ENCODE measurements at places on chromosomes 11 and 22.

DNA sequence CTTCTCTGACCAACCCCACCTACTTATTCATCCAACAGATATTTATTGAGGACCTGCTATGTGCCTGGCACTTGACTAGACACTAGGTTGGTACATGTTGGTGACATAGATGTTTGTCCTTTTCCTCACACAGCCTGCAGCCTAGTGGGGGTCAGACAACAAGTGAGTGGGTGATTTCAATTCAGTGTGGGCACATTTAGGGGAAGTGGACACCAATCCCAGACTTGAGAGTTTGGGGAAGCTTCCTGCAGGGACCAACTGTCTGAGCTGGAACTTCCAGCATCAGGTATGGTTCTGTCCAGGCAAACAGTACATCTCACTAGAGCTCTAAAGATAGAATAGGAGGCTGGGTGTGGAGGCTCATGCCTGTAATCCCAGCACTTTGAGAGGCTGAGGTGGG lies 5.8 kb upstream of the BCL9L start:
- DNase-seq = no peak

DNA sequence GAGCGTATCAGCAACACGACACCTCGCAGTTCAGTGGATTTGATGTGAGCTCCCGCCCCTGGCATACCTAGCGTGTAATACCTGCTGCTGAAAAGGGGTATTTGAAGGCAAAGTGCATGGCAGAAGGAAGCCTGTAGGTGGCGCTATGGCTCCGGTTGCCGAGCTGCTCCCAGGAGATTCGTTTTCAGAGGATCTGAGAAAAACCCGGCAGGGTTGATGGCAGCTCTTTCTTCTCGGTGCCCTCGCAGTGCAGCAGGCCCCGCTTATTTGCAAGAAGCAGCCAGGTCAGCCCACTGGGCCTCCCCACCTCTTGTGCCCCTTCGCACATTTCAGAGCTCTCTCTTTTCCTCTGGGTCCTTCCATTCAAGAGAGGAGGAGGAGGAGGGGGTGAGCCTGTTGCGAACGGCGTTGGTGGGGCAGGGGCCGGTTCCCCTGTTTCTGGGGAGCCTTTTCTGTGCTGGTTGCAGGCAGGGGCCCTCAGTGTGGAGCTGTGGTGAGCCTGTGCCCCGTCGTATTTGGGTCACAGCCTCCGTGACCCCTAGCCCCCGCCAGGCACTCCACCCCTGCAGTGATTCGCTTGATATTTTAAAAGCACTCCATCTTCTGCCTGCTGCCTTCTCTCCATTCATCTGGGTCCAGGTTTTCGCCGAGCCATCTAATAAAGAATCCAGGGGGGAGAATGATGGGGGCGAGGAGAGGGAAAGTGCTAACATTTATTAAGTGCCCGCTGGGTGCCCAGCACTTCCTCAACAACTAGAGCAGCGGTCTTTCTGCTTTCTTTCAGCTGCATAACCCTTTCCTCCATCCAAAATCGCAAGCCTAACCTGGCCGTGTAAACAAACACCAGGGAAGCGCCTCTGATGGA lies 85.3 kb upstream of the SYT13 start:
- DNase-seq = peak; percentile 46

- no peak for DNase-seq
Measured at GRCh38 chr22:28015676-28016601, 96.9 kb upstream of the PITPNB start.

DNA sequence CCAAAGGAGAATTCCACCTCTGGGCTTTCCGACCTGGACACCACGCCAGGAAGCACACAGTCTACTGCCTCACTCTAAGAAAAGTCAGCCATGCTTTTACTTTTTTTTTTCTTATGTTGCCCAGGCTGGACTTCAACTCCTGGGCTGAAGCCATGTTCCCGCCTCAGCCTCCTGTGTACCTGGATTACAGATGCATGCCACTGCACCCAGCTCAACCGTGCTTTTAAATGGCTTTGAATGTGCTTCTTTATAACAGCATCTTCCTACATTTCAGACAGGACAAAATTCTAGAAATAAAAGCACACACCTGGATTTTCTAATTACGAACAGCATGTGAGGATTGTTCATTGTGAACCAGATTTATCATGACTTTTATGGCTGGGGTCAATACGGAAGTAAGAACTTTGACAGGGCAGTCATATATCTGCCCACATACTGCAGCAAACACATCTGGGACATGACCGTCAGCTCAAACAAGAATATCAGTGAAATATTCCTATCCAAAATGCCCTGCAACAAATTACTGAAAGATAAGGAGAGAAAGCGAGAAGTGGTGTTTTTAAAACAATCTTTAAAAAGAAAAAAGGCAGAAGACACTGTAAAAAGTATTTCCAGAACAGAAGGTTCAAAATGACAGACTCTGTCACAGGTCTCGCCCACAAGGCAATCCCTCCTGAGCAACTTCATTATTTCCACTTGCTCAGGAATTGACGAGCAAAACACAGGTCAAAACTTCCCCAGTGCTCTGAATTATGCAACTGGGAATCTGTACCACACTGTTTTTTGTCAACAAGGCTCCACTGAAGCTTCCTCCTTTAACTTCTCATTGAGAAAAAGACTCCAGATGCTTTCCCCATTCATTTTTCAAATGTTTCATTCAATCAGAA lies 42.1 kb downstream of the PACSIN2 start:
- no peak for DNase-seq

GRCh38 chr11:65436412-65437032 lies 13.9 kb downstream of the NEAT1 start:
- no peak for DNase-seq

DNA sequence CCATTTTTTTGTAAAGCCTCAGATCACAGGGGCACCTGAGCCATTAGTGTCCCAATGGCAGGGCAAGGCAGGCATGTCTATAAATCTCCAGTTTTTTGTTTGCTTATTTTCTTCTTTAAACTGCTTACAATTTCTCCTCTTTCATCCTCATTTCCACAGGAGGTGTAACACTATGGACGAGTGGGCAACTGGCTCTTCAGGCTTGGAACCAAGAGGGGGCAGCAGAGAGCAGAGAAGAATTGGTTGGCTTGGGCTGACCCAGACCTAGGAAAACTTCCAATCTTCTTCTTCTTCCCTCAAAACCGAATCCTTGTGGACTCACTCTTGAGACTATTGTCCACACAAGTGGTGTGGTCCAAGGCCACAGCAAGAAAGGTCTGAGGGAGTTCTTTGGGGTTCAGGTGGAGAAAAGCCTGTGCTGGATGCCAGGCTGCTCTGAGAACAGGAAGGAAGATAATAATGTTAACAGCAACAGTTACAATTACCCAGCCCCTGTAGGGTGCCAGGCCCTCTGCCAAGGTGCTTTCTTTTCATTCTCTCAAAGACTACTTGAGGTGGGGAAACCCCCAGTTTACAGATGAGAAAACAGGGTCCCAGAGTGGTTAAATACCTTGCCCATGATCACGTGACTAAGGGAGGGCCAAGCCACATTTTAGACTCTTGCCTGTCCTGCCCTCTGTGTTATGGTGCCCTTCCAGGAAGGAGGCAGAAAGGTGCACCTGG lies 70.7 kb upstream of the E2F8 start:
- DNase-seq = no peak

- no peak for DNase-seq
Measured at GRCh38 chr22:47171441-47172221, 409.2 kb downstream of the TBC1D22A start.

- DNase-seq = no peak
Measured at GRCh38 chr11:8803973-8804372, 107.0 kb upstream of the AKIP1 start.

GRCh38 chr11:128511712-128512111 lies 75.6 kb downstream of the ETS1 start:
- no peak for DNase-seq

- peak; percentile 69 for DNase-seq
Measured at GRCh38 chr22:37623075-37624016, 14.7 kb downstream of the GGA1 start.

DNA sequence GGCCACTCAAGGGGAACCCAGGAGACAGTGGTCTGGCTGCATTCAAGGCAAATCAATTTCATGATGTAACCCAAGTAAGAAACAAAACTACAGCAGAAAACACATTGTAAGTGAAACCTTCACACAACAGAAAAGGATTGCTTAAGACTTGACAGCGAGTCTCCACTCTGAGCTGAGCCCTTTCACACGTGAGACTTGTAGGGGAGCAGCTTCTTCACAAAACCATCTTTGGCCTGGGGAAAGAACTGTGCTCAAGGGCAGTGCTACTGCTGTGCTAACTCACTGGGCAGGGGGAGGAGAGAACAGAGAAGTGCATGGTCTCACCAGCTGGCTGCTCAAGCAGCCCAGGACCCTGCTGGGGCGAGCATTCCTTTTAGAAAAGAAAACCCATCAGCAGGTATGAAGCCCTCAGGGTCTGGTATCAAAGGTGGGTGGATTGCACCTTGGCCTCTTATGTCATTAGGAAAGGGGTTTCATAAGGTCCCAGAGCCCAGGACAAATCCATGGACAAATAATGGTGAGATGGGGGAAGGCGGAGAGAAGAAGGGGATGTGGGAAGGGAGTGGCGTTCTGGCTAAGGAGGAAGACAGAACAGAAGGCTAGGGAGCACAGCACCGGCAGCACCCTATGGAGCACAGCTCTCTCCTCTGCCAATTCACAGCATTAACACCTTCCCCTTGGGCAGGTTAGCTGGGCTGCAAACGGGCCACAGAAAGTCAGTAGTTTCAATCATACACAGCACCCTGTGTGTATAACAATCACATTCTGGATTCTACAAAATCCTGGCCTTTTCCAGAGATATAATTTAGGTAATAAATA lies 20.6 kb upstream of the RAPSN start:
- DNase-seq = no peak

GRCh38 chr22:38566726-38567504 lies 3.1 kb downstream of the DMC1 start:
- DNase-seq = no peak

- DNase-seq = no peak
Measured at GRCh38 chr22:27583856-27584255, 217.7 kb downstream of the MN1 start.

DNA sequence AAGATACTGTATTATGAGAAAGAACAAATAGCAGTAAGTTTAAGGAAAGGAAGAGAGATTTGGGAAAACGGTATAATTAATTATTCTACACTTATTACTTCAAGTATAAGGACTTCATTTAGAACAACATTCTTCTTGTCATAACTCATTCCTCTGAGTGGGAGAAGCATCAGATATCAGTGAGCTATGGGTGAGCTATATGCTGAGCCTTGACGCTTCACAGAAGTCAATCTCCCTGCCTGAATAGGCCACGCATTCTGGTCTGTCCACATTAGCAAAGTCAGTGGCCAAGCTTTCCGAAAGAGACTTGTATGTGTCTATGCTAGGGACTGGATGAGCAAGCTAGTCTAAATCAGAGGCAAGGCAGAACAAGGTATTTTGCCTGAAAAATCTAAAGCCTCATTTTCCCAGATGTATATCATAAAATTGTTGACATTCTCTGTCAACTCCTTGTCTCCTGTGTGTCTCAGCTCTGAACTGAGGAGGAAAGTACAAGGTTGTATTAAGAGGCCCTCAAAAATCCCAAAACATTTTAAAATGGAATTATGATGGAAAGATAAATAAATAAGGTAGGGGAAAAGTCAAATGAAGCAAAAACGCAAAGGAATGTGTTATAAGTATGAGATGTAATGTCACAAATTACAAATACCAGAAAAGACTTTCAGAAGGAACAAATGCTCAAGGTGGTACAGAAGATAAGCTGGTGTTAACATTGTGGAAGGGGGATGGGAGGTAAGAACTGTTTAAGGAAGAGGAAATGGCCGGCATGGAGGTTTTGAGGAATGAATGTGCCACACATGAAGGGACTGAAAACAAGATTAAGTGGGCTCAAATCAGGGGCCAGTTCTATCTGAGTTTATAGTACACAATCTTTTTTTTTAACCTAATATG lies 1.4 kb downstream of the OR52N2 start:
- DNase-seq = no peak

GRCh38 chr11:74055938-74056337 lies 47.1 kb upstream of the UCP3 start:
- no peak for DNase-seq

DNA sequence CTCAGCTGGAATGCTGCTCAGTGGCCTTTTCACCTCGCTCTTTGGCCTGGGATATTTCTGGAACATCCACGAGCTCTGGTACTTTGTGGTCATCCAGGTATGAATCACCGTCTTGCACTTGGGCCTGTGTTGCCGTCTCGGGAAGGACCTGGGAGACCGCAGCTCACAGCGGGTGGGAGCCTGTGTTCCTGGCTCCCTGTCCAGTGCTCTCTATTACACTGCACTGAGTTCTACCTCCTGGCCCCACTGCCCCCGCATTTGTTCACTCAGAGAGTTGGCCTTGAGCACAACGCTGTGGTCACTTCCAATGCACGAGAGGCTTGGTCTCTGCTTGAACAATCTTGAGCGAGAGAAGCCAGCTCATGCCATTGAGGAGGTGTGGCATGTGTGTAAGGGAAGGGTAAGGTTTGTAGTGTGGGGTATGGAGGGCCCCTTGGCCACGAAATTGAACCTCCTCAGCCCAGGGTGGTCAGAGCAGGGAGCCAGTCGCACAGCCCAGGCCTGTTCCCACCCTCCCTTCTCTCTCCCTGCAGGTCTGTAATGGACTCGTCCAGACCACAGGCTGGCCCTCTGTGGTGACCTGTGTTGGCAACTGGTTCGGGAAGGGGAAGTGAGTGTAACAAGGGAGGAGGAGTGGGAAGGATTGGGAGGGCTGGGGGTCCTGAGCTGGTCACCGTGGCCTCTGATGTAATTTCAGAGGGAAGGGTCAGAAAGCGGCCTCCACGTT lies 16.2 kb downstream of the SLC37A2 start:
- no peak for DNase-seq

- no peak for DNase-seq
Measured at GRCh38 chr11:73818846-73819245, 31.2 kb downstream of the MRPL48 start.

DNA sequence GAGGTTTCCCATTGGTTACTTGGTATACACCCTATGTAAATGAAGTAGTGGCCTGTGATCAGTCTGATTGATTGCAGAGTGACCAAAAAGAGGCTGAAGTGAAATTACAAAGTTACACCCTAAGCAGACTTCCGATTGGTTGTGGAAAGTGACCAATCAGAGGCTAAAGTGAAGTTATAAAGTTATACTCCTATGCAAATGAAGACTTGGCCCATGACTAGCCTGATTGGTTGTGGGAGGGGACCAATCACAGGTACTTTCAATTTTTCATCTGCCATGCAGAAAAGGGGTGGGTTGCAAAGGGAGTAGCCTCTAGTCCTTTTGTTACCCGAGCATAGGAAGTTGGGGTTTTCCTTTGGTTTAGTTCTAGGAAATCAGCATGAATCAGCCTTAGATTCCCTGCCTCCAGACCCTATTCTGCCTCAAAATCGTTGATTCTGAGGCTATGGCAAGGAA lies 18.1 kb upstream of the CSTF3 start:
- DNase-seq = no peak

- DNase-seq = no peak
Measured at GRCh38 chr11:118885831-118886565, 2.3 kb downstream of the CXCR5 start.

Measured in stimulated activated naive CD4-positive, alpha-beta T cell treated with Interleukin-2 at 50 U/mL for 16 hours (primary cell).